ENCODE measurements at places on chromosomes 1 and 21.

DNA sequence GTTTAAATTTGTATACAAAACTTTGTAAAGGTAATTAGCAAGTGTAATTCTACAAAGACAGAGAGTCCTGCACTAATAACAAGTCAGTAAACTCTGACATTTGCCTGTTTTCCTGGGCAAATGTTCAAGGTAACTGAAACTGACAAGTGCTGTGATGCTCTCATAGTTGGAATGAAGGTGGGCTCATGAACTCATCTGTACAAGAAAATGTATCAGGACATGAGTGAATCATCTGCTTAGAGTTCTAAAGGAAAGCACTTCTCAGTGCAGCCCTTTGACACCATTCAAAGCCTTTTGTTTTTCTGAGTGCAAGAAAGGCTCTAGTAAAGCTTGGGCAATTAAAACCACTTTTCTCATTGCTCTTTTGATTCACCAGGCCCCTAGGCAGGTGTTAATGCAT lies 91.5 kb downstream of the UROD start:
- no peak for DNase-seq

DNA sequence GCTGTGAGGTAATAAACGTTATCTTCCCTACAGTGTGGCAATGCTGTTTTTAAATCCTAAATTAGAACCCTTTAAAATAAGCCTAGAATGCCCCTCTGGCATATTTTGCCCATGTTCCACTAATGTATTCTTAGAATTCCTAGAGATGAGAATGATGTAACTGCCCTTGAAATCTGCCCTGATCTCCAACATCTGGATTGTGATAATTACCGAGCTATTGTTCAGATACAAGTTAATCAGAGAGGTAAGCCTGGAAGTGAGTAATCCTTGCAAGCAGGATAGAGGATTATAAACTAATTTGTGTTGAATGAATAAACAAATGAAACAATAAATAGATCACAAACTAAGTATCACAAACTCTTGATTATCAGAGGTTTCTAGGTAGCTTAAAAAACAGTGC lies 107.8 kb upstream of the DMRTA2 start:
- DNase-seq: no peak

DNA sequence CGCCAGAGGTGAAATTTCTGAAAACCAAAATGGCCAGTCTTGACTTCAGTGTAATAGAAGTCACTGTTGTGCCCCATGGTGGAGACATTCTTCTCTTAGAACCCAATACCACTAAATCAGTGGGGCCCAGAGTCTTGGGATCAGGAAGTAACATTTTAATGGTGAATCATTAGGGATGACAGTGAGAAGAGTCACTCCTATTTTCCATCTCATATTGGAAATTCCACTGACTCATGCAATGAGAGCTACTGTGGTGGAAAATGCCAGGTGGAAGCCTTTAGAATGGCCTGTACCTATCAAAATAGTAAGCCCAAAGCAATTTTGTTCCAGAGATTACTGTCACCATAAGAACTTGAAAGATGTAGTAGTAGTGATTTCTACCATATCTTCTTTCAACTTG lies 20.6 kb upstream of the PPM1J start:
- no peak for DNase-seq

- DNase-seq: no peak
These were observed 3.5 kb upstream of the ACTA1 start for GRCh38 chr1:229437443-229437842.

Measured in activated CD8-positive, alpha-beta memory T cell treated with anti-CD3 and anti-CD28 coated beads, Interleukin-2, amount 50 U/mL, for 4 hours (primary cell).